ENCODE measurements at places on chromosomes 4 and X.

- DNase-seq: no peak
Observed at GRCh38 chr4:112082954-112083586, 62.2 kb upstream of the FAM241A start.

DNA sequence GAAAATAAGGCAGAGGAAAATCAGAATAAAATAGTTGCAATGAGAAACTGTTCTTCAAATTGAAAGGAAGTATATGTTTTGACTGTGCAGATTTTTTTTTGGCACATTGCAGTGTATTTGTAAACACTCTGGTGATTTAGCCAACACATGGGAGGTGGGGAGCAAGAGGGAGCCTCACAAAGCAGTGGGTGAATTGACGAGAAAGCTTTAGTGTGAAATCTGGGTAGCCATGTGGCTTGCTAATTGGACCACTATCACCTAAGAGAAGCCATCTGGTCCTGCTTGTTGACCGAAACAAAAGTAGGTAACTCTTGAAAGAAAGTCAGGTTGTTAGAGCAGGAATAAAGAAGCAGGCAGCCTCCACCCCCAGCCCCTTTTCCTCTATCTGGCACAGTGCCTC is 10.4 kb downstream of the CLCN5 start:
- DNase-seq: no peak

GRCh38 chr4:102517753-102518152 is 16.6 kb downstream of the NFKB1 start:
- DNase-seq: no peak

DNA sequence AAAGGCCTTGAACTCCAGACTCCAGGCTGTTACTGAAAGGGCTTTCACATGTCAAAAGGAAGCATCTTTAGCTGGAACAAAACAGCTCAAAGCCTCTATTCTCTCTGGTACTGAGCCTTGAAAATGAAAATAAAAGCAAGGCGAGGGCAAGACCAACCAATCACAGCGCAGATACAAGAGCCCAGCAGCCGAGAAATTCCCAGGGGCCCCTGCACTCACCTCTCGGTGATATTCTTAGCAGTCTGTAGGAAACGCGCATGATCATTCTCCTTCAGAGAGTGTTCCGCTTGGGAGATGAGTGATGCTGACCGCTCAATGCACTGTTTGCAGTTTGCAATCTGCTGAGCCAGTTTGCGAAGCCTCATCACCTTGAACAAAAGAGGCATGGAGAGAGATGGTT is 138.1 kb downstream of the MID1 start:
- no peak for DNase-seq

DNA sequence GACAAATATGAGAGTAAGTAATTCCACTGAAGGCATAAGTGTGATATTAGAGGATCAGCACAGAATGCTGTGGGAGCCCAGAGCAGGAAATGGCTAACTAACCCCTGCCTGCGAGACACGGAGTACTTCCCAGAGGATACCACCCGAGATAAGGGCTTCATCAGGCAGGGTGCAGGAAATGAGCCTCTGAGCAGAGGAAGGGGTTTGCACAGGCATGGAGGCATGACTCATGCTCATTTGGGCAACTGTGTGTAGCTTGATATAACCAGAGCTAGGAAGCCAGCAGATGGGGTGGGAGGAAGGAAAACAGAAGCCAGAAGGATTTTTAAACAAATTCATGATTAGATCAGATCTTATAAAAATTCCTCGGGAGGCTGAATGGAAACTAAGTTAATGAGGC is 70.0 kb upstream of the TSPAN5 start:
- no peak for DNase-seq

DNA sequence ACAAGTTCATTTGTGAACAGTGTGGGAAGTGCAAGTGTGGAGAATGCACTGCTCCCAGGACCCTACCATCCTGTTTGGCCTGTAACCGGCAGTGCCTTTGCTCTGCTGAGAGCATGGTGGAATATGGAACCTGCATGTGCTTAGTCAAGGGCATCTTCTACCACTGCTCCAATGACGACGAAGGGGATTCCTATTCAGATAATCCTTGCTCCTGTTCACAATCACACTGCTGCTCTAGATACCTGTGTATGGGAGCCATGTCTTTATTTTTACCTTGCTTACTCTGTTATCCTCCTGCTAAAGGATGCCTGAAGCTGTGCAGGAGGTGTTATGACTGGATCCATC is 5.5 kb downstream of the SPRY1 start:
- no peak for DNase-seq

DNA sequence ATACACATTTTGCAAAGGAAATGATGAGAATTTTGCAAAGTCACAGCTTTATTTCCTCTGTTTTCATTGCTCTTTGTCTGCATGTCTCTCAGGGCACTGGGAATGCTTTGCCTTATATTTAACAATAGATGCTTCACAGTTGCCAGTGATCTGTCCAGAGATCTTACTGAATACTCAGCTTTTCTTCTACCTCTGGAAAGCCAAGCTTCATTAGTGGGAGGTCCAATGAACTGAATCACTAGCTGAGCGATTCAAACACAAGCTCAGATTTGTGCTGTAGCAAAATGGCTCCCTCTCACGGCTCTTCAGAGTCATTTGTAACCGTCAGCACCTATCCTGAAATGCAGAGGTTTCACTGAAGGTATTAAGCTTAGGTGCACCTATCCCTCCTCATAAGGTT is 138.9 kb downstream of the DCLK2 start:
- no peak for DNase-seq
